Myometrial cell (primary cell): ENCODE measurements at places on chromosomes 12 and 14. TPM values are rescaled to one million over a fixed set of nuclear protein-coding genes. Genes with fewer than 3 reads are reported as not detected.

The SIRT4 gene
- total RNA-seq, result under 0.01 and 0.35 TPM in 2 replicates

The CCDC175 gene
- total RNA-seq, result not detected in 2 replicates

The SVOP gene
- total RNA-seq, result not detected in 2 replicates

The CIDEB gene
- total RNA-seq, result 1.4 and 2.3 TPM in 2 replicates

The EFCAB11 gene
- total RNA-seq, result 2.3 and 14.4 TPM in 2 replicates

The RHEBL1 gene
- total RNA-seq, result 0.58 and 3.4 TPM in 2 replicates

The CLEC14A gene
- total RNA-seq, result 2.7 and 5.5 TPM in 2 replicates

The TGFB3 gene
- 42.1 and 45.2 TPM in 2 replicates for total RNA-seq

The KRT77 gene
- not detected in 2 replicates for total RNA-seq

The AQP5 gene
- not detected in 2 replicates for total RNA-seq

The SLCO1B1 gene
- not detected in 2 replicates for total RNA-seq

The SMIM41 gene
- total RNA-seq, result not detected in 2 replicates

The METTL25 gene
- total RNA-seq, result 3.7 and 5.5 TPM in 2 replicates

The CHD8 gene
- total RNA-seq, result 34.0 and 38.8 TPM in 2 replicates

The FAM181A gene
- not detected in 2 replicates for total RNA-seq

The PTPRQ gene
- 6.4 and 30.3 TPM in 2 replicates for total RNA-seq

The CPNE8 gene
- 8.2 and 8.6 TPM in 2 replicates for total RNA-seq

The PCED1B gene
- 0.29 and 0.89 TPM in 2 replicates for total RNA-seq
